Activated CD4-positive, alpha-beta T cell treated with anti-CD3 and anti-CD28 coated beads, Interleukin-2, amount 10 ng/mL, durations not matched to agents 24 days and 14 days (primary cell): ENCODE measurements at places on chromosomes 7 and 10. TPM values are rescaled to one million over a fixed set of nuclear protein-coding genes. Genes with fewer than 3 reads are reported as not detected.
A peak's percentile ranks its signal among the peaks of the same experiment; 100 is the strongest.

- DNase-seq = no peak
These were observed 84.9 kb downstream of the TCERG1L start for GRCh38 chr10:131226446-131227162.

GIMAP7 gene
- 40.5 and 45.0 TPM in 2 replicates for total RNA-seq

GRCh38 chr7:116771640-116772039 is 90.7 kb upstream of the CAPZA2 start:
- DNase-seq = no peak

GRCh38 chr10:62116896-62117295 is 151.7 kb downstream of the RTKN2 start:
- no peak for DNase-seq

- DNase-seq = no peak
These were observed 102.4 kb downstream of the OAT start for GRCh38 chr10:124316326-124316725.

BMPER gene
- not detected in 2 replicates for total RNA-seq

PON1 gene
- not detected in 2 replicates for total RNA-seq

CC2D2B gene
- total RNA-seq = 0.26 TPM in 1 of 2 replicates, not detected in the other

DNA sequence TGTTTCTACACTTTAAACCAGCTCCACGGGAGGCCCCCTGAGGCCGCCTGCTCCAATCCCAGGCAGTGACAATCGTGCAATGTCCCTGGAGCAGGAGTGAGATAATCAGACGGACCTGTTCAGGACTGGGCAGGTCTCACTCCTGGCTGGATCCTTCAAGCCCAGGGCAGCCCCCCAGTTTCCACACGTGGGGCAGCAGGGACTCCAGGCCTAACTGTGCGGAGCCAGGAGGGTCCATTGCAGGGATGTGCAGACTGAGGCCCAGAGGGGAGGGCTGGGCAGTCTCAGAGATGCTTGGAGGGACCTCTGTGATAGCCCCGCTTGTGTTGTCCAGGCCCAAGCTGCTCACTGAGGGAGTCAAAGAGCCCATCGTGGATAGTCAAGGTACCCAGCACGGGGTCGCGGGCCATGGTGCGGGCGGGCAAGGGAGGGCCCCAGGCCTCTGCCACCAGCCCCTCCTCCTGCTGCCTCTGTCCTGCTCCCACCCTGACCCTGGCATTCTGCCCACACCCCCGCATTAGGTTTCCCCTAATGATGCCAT is 110.5 kb upstream of the KCTD7 start:
- no peak for DNase-seq

GRCh38 chr7:113722006-113722405 is 196.8 kb downstream of the PPP1R3A start:
- no peak for DNase-seq

- peak; percentile 64 for DNase-seq
These were observed 242.5 kb upstream of the PRSS58 start for GRCh38 chr7:142500366-142500765.

DNA sequence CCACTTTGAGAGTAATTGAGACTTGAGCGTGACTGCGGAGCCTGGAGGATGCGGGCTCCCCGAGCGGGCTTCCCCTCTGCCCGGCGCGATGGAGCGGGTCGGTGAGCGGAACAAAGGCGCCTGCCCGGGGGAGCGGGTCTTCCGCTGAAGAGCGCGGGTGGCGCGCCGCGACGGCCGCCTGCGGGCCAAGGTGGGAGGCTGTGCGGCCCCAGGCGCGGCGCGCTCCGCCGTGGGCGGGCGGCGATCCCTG is at the start of gene GALNT17:
Gene GALNT17, plus strand, starts transcription at position 18 of the 250 bp plus-strand sequence.
- DNase-seq = no peak

- no peak for DNase-seq
These were observed 134.1 kb downstream of the GFRA1 start for GRCh38 chr10:116138897-116139296.

- DNase-seq = no peak
These were observed 153.2 kb downstream of the NEBL start for GRCh38 chr10:20743942-20744341.

DNA sequence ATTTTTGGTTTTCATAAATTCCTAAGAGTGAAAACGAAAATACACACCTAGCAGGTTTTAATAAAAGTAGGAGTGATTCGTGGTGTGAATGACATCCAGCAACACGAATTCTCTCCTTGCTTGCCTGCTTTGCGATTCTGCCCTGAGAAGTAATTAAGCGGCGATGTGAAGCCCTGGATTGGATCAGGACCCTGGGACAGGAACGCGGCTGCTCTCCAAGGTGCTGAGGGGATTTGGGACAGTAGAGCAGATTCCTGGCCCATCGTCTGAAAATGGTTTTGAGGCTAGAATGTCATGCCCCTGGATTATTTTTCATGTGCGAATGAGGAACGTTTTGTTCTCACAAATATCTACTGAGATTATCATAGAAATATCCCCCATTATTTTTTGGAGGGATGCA is 7.8 kb downstream of the NPS start:
- DNase-seq = no peak

GRCh38 chr10:84588971-84589370 is 260.6 kb downstream of the CCSER2 start:
- no peak for DNase-seq

DNA sequence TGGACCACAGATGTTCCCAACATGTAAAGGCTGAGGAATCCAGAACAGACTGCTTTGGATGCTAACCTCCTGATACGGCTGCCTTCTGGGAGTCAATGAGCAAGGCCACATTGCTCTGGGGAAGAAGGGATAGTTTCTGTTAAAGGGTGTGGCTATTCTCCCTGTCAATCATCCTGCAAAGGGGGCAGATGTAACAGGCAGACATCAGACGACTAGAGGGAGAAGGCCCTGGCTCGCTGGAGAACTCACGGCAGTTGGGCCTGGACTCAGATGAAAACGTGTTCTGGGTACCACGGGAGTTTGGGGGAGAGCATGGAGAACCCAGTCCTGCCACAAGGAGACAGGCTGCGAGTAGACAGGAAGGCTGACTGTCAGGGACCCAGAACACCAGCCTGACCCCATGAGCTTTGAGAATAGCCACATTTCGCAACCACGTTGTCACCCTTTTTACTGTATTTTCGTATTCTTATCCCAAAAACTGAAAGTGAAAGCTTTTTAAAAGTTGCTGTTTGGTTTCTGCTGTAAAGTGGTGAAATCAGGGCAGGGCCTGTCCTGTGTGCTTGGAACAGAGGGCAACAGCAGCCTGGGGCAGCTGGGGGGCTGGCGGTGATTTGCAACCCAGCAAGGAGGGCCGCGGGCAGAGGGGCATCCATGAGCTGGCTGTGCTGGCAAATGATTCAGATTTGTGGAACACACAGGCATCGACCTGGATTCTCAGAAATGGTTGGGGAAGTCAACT is 95.3 kb downstream of the MYOF start:
- DNase-seq = peak; percentile 79

DNA sequence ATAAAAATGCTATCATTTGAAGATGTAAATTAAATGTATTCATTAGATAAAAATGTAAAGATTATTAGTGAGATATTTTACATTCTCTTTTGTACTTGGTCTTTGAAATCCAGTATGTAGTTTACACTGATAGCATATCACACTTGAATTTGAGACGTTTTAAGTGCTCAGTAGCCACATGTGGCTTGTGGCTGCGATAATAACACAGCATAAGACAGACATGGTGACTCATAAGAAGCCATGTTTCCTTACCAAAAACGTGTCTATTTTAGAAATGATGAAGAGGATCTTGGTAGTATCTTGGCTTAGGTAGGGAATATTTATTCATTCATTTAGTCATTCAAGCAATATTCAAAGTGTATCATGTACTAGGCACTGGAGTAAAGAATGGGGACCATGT is 149.3 kb downstream of the POU6F2 start:
- no peak for DNase-seq

- DNase-seq = no peak
These were observed 153.5 kb downstream of the ZNF248 start for GRCh38 chr10:37703833-37704382.

DNA sequence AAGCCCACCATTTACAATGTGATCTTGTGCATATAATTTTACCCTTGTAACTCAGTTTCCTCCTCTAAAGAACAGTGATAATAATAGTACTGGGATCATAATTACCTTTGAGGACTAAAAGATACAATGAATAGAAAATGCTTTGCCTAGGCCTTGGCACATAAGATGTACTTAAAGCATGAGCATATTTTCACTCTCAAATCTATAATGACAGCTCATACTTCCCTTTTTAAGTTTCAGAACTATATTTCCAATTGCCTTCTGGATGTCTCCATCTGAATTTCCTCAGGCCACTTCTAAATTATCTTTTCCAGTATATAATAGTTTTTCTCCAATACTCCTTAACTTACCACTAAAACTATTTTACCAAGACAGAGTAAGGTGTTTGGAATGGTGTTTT is 13.3 kb upstream of the ITGB8 start:
- no peak for DNase-seq

GRCh38 chr7:141213226-141213625 is 139.4 kb downstream of the TMEM178B start:
- no peak for DNase-seq

GRCh38 chr10:117175215-117175900 is 21.9 kb upstream of the KCNK18 start:
- DNase-seq = peak; percentile 67

SPDYE11 gene
- total RNA-seq = not detected in 2 replicates

- no peak for DNase-seq
These were observed 316.8 kb upstream of the STEAP1 start for GRCh38 chr7:89837515-89837914.

PPP1R3C gene
- total RNA-seq = 0.14 and 0.21 TPM in 2 replicates

DNA sequence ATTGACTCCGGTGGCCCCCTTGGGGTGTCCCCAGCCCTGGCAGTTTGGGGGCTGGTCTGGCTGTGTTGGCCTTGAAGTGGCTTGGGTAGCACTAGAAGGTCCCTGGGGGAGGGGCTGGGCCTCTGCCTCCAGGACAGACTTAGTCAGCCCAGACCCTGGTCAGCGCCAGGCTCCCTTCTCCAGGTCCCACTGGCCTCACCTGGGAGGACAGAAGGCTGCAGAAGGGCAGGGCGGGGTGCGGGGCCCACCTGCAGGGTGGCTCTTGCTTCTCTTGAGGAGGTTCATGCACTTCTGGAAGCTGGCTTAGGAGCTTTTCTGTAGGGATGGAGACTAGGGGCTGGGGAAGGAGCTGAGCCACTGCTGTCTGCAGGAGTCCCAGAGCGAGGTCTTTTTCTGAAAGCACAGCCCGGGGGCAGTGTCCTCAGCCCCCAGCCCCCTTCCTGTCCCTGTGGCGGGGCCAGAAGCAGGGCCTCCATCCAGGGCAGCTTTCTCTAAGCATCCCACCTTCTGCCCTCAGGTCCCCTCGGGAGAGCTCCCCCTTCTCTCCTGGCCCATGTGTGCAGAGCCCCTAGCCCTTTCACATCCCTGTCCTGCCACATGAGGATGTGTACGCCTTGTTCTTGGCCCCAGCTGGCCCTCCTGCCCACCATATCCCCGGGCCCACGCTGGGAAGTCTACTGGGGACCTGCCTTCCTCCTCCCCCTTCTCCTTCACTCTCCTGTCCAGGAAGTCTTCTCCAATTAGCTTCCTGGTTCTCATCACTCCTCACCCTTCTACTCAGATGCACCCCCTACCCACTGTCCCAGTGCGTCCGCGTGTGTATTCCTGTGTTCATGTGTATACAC is 11.0 kb downstream of the TBATA start:
- DNase-seq = no peak

DNA sequence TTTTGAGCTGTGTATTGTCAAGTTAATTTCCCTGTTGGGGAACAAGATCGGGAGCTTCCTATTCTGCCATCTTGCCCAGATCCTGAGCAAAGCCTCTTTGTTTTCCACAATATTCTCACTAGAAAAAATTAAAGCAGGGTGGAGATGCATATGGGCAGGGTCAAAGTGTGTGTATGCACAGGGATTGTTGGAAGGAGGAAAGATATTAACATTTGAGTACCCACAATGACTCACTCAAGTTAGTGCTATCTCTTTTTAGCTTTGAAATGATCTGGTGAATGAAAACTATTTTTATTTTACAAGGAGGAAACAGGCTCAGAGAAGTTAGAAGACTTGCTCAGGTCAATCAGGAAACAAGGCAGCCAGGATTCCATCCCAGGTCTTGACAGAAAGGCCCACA is 6.7 kb upstream of the BTBD16 start:
- DNase-seq = no peak

GRCh38 chr10:98030093-98030821 is at the start of gene CRTAC1:
TSS of gene CRTAC1 (minus strand) at chr10:98030621. CDS start at chr10:98030472, 149 bp downstream.
- DNase-seq = no peak

DNA sequence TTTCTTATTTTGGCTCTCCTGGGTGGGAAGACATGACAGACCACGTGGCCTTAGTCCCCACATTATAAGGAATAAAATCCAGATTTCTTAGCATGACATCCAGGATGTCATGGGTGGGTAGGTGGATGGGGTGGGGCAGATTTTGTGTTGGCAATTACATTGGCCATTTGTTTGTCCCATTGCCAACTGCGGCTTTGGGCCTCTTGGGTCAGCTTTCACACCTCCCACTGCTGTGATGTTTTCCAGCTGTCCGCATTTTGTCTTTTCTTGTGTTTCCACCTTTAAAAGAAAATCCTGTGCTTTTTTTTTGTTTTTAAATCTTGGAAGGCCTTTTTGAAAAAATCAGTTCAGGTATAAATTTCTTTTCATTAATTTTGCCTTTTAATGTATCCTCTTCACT is 237.0 kb downstream of the SDK1 start:
- no peak for DNase-seq

GPR22 gene
- not detected in 2 replicates for total RNA-seq

- no peak for DNase-seq
These were observed 198.3 kb upstream of the CELF2 start for GRCh38 chr10:10819206-10819856.

- no peak for DNase-seq
These were observed 15.1 kb upstream of the DDIT4 start for GRCh38 chr10:72258617-72259016.

DNA sequence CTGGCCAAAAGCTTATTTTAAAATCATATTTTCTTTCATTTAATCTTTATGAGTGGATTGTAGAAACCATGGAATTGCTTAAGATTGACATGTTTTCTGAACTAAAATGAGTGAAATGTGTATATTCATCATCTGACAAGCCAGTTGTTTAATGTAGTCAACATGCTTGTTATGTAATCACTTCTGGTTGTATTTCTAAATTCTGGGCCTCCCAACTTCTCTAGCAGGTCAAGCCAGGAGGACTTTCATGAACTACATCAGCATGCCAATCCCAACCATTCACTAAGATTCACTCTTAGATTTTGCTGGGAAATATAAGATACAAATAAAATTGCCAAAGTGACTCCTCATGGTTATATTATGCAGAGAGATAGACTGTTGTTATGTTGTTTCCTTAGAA is 21.1 kb upstream of the MAP3K8 start:
- no peak for DNase-seq

ATOH7 gene
- total RNA-seq = not detected in 2 replicates

SKAP2 gene
- 3.6 and 4.6 TPM in 2 replicates for total RNA-seq

GRCh38 chr7:80807166-80807900 is 111.5 kb downstream of the SEMA3C start:
- DNase-seq = no peak

GRCh38 chr7:95405208-95405607 is 9.0 kb upstream of the PON3 start:
- no peak for DNase-seq

TRPV6 gene
- not detected in 2 replicates for total RNA-seq

CTAGE8 gene
- total RNA-seq = 0.99 and 2.0 TPM in 2 replicates

- no peak for DNase-seq
These were observed 213.6 kb downstream of the RPS24 start for GRCh38 chr10:78247266-78247665.

PRR15 gene
- not detected in 2 replicates for total RNA-seq
